ENCODE measurements at places on chromosomes 6 and 20. TPM values are rescaled to one million over a fixed set of nuclear protein-coding genes. Genes with fewer than 3 reads are reported as not detected.

MUCL3 gene
- not detected for total RNA-seq

DNA sequence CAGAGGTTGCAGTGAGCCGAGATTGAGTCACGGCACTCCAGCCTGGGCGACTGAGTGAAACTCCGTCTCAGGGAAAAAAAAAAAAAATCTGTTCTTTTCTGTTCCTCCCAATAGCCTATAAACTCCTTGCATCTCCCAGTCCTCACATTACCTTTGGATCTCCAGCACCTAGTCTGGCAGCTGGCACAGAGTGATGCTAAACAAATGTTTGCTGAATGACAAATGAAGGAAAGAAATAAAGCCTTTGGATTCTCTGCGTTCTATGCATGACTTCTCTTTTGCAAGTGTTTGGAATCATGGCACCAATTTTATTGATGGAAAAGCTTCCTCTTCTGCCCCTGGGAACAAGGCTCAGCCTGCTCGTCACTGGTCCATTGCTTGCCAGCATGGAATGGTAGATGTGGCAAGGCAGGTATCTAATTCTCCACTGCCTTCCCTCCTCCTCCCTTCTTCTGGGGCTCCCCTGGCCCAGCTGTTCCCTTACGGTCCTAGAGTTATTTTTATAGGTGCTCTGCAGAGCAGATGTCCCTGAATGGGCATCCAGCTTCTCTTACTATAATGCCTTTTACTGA, 53.6 kb upstream of the FYN start:
- DNase-seq, result no peak

- no peak for DNase-seq
Observed at GRCh38 chr6:70753870-70754380, 86.2 kb downstream of the SMAP1 start.

MAS1 gene
- not detected for total RNA-seq

DNA sequence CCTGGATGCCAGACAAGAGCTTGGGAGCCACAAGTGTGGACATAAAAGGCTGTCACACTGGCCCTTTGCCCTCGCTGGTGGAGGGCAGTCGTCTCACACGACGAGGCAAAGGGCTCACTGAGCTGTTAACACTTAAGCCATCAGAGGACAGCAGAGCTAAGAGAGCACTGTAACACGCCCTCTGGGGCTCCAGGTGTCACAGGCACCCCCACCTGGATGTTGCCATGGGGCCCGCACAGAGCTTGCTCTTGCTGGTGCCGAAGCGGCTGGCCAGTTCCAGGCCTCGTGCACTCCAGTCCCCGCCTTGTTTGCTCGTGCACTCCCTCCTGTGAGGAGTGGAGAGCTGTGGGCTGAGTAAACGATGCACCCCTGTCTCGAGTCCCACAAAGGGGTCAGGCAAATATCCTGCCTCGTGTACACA, 37.4 kb downstream of the SLC35D3 start:
- DNase-seq, result no peak

DNA sequence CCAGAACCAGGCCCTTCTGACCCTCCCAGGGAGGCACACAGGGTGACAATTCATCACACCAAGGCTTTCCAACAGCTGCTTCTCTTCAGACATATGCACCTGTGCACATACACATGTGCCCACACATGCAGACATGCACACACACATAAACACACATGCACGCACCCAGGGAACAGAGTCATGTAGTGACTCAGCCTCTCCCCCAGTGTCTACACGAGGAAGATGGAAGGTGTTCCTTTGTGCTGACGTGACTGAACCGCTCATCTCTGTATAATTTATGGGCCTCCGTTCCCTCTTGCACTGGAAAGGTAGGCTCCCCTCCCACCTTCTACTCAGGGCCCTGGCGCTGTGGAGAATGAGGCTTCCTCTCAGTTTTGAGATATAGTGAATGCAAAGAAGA, 23.8 kb upstream of the PLEKHG1 start:
- no peak for DNase-seq

GRCh38 chr6:79280756-79281155, 46.3 kb upstream of the HMGN3 start:
- no peak for DNase-seq

GRCh38 chr6:15620611-15621010, 42.2 kb downstream of the DTNBP1 start:
- no peak for DNase-seq

- DNase-seq, result no peak
Observed at GRCh38 chr20:33482581-33482980, 7.3 kb upstream of the CBFA2T2 start.

- no peak for DNase-seq
Observed at GRCh38 chr6:44761046-44761445, 373.5 kb downstream of the CDC5L start.

GRCh38 chr6:101597693-101598092, 204.2 kb downstream of the GRIK2 start:
- no peak for DNase-seq

TMEM14C gene
- total RNA-seq, result 70.9 TPM

DNA sequence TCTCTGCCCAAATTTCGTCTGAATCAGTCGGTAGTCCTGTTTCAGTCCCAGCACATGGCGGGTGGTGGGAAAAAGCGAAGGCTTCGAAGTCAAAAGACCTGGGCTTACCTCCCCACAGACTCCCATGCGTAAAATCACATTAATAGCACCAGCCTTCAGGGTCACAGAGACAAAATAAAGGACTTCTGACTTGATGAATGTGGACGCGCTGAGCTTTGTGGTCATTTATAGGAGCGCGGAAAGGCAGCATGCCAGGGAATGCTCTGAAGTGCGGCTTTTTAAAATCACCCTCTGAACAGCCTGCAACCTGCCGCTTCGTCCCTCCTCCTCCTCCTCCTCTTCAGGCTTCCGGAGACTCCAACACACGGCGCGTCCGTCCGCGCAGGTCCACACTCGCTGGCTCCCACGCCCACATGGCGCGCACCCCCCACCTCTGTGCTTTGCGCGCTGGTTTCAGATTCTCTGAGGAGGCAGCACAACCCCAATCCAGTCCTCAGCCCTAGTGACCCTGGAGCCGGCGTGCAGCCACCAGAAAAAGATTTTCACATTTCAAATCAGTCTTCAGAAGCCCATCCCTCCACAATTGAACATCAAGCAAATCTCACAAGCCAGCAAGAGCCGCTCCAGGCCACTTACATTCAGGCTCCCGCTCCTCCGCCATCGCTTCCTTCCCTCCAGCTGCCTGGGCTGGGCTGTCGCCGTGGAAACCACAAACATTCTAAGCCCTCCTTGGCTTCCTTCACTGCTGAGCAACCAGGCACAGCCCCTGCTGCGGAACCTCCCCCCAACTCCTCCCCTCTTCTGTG, at the start of gene C6orf118:
Gene C6orf118, minus strand, starts transcription at position 680 of the 806 bp plus-strand sequence. Its CDS starts 19 bp downstream, at position 661.
- no peak for DNase-seq

GTSF1L gene
- total RNA-seq, result not detected

THBS2 gene
- not detected for total RNA-seq

GRCh38 chr6:40439026-40439800, 148.0 kb downstream of the LRFN2 start:
- DNase-seq, result no peak

GRCh38 chr20:5279661-5280060, 37.1 kb downstream of the PROKR2 start:
- DNase-seq, result no peak

CTSZ gene
- 111 TPM for total RNA-seq

DNA sequence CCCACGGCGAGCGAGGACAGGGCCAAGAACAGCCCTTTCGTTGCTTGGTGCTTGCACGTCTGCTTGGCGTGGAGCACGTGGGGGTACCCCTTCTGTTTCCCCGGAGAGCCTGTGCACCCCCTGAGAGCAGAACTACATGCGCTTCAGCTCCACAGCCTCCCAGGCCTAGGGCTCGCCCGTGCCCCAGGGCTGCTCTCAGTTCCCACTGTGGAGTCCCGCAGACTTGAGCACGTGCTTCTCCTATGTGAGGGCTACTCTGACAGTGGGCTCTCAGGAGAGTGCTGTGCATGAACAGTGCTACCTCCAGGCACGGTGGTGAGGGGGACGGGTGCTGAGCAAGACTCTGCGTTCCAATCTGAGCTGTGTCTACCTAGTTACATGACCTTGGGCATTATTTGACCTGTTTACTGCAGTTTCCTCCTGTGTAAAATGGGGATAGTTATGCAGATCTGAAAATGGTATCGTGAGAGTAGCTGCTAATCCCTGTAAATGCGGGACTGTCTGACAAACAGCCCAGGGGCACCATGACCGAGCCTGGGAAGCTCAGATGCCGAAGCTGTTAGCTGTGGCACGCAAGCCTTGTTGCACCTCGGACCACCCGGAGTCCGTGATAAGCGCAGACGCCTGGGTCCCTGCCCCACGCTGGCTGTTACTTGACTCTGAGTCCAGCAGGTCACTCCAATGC, 82.4 kb downstream of the IRF4 start:
- no peak for DNase-seq

DNA sequence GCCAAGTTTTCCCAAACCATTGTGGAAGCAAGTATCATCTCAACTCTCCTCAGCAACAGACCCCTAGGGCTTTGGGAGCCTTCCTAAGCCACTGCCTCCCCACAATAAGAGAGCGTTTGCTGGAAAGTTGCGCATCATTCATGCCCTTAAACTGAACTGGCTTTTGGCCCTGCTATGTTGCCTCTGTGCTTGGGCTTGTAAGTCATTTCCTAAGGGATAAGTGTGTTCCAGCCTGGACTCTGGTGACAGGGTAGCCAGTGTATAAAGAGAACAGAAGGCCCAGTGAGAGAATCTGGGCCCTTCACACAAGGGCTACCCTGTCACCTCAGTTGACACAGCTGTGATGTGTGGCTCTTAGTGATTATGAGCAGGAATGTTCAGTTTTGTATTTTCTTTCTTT, 77.8 kb downstream of the COL9A1 start:
- DNase-seq, result no peak

DNA sequence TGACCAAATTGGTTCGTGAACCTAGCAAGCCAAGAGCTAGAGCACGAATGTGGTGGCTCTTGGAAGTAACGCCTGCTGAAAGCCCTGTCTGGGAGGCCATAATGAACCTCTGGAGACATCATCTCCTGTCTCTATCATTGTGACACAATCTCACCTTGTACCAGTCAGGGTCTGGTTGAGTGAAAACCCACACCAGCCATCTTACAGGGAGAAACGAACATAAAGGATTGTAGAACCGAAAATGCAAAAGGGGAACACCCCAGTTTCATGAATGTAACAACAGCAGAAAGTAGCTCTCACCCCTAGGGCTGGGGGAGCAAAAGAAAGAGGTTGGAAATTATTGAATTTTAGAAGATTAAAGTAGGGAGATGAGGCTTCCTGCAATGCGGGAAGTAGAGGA, 50.9 kb upstream of the TAB2 start:
- no peak for DNase-seq

ULBP3 gene
- 1.7 TPM for total RNA-seq

DNA sequence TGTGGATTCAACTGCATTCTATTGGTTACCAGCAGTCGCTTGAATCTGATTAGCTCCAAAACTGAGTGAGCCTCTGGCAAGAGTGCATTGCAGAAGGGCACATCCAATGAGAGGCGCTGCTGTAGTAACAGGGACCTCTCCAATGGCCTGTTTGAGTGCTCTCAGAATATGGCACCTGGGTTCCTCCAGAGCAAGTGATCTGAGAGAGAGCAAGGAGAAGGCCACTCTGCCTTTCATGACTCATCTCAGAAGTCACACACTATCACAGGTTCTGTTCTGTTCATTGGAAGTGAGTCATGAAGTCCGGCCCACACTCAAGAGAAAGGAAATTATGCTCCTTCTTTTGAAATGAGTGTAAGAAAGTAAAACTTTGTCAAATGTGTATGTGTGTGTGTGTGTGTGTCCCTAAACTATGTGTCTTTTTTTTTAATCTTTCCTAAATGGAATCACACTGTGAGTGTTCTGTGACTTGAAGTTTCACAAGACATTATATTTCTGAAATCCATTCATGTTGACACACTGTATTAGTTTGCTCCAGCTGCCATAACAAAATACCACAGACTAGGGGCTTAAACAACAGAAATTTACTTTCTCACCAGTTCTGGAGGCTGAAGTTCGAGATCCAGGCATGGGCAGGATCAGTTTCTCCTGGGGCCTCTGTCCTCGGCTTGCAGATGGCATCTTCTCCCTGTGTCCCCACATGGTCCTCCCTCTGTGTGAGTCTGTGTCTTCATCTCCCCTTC, 138.3 kb upstream of the CDYL start:
- DNase-seq, result no peak

- DNase-seq, result no peak
Observed at GRCh38 chr6:41470331-41471063, 75.7 kb upstream of the FOXP4 start.

MRAP2 gene
- not detected for total RNA-seq

DNA sequence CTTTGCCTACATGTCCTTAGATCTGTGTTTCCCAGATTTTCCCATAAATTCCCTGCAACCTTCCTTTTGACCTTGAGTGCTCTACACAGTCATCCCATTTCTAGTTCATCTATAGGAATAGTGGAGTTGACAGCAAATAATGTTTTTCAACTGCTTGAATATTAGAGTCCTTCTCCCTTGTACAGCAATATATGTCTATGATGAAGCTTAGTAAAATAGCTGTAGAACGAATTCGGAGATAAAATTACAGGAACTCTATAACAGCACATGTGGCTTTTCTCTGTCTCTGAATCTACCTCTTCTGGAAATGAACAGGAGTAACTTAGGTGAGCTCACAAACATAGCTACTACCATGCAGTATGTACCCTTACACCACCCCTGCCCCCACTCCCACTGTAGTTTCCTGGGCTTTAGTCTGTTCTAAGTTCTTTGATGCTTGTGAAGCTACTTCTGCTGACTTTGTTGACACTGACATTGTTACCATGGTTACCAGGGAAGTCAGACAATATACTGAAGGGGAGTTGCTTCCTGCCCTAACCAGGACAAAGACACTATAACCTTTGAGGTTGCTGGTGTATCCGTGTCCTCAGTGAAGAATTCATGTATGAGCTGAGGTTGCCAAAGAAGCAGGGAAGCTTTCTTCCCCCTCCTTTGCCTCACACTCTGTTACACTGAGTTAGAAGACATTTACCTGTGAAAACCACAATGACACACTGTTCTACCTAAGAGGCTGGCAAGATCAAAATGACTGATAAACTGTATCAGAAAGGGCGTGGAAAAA, 35.8 kb upstream of the SHLD1 start:
- DNase-seq, result no peak

ANKRD66 gene
- not detected for total RNA-seq
